Stimulated activated naive CD4-positive, alpha-beta T cell (primary cell): ENCODE measurements at places on chromosomes 1 and 21.

- DNase-seq: no peak
Observed at GRCh38 chr1:115041654-115042053, 12.0 kb downstream of the TSHB start.

- peak; percentile 62 for DNase-seq
Observed at GRCh38 chr1:145960468-145961108, 2.8 kb upstream of the LIX1L start.

DNA sequence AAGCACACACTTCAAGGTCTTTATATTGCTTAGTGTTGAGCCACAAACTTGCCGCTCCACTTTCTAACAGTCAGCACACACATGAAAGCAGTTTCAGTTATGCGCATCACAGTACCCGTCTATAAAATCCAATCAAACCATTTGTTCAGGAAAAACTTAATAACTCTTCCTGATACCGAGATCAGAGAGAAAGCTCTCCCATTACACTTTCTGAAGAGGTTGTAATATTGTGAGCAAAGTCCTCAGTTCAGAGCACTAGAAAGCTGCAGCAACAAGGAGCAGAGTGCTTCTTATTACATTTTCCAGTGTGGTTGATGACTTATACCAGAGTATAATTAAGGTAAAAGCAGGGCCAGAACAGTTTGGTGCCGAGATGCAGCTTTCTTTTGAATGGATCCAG lies 102.8 kb upstream of the F3 start:
- no peak for DNase-seq

DNA sequence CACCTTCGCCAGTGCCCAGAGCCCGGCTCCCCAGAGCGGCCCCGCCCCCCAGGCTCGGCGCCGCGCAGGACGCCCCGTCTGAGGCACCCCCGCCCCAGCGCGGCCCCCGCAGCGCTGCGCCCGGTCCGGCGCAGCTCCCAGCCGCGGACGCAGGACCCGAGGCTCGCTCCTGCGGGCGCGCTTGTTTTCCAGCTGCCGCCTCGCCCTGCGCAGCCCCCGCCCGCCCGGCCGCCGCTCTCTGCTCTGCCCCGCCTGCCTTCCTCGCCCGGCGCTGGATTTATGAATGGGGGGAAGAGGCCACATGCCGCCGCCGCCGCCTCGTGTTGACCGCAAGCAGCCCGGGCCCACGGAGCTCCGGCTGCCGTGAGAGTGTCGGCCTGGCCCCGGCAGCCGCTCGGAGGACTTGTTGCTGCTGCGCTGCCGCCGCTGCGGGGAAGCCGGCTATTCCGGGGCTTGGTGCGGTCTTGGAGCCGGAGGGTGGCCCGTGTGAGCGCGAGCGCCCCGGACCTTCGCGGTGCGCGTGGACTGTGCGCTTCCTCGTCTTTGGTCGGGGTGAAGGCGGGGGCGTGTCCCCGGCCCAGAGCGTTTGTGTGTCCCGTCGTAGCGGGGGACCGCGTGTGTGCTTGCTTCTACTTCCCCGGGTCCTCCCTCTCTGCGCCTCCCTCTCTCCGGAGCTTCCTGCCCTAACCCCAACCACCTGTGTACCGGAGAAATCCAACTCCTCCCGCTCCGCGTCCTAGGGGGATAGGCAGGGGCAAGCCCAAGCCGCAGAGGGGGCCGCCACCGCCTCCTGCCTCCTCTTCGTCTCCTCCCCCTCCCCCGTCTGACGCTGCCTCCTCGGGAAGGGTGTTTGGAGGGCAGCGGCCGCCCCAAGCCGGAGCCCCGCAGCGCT lies 736 bp downstream of the KCNC4 start:
- peak; percentile 49 for DNase-seq

DNA sequence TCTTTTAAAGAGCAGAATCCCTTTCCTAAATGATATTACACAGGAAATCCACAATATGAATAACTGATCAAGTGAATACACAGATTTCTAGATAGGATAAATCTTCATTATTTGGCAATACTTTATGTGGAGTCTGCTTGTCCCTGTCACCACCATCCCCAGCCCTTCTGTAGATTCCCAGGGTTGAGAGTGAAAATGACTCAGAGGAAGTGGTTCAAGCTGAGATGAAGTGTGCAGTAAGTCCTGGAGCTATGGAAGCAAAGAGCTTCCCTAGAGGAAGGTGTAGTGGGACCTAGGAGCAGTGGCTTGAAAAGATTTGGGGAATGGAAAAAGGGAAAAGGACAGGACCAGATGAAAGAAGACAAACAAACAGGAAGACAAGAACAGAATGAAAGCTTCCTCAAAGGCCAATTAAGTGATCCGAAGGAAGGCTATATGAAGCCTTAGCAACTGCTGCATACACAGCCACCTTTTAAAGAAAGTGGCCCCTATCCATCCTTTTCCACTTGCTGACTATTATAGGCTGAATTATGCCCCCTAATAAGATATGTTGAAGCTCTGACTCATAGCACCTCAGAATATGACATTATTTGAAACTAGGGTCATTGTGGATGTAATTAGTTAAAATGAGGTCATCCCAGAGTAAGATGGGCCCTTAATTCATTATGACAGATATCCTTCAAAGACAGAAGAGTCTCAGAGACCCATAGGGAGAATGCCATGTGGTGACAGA lies 96.5 kb upstream of the CAMK1G start:
- no peak for DNase-seq

- DNase-seq: no peak
Observed at GRCh38 chr1:200866521-200866920, 6.3 kb upstream of the GPR25 start.

DNA sequence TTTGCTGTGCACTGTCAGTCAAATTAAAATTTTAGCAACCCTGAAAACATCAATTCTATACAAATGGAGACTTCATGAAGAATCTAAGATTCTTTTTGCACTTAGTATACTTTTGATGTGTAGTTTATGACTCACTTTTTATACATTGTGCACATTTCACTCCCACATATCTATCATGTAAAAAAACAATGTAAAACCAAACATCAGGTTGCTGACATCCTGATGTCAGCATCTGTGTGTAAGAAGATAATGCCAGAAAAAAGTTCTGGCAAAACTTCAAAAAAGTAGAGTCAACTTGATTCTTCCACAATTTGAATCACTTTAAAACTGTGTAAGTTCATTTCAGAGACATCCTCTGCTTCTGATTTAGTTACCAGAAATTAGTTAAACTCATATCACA lies 115.7 kb downstream of the CENPF start:
- DNase-seq: no peak

DNA sequence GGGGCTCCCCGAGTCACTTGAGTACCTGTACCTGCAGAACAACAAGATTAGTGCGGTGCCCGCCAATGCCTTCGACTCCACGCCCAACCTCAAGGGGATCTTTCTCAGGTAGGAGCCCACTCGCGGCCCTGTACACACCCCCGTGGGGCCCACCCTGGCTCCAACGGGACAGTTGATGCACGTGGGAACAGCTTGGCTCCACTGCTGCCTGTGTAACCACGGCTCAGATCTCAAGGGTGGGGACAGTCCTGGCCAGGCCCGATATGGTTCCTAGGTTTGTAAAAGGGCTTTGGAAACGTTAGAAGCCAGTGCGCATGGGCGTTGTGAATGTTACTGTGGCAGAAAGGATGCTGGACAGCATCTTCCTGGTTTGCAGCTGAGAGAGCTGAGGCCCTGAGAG lies 18.8 kb downstream of the PODN start:
- no peak for DNase-seq

DNA sequence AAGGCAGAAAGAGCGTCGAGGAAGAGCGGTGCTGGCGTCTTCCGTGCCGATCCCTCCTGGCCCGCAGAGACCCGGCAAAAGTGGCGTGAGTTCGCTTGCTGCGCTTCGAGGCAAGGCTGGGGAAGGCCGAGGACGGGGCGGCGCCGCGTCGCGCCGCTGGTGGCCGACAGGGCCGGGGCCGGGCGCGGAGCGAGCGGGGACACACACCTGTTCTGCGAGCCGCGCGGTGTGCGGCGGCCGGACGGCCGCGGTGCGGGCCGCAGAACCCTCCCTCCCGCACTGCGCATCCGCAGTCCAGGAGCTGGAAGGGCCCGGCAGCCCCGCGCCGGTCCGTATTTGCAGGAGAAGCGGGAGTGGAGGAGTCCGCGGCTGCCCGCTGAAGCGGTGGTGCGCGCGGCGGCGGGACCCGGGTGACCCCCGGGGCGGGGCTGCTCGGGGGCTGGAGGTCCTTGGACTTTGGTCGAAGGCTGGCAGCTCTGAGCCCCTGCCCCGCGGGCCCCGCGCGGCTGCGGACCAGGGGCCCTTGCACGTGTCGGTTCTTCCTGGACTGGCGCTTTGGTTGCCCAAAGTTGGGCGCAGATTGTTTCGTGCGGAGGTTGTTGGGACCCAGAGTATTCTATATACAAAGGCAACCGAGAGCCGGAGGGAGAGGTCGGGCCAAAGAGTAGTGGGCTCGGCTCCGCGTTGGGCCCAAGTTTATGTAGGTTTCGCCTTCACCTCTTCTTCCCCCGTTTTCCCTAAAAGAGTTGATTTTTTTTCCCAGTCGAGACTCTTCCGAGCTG lies 2.6 kb downstream of the RNF220 start:
- DNase-seq: no peak

GRCh38 chr1:38788341-38789336 lies 70.9 kb downstream of the RRAGC start:
- DNase-seq: no peak

DNA sequence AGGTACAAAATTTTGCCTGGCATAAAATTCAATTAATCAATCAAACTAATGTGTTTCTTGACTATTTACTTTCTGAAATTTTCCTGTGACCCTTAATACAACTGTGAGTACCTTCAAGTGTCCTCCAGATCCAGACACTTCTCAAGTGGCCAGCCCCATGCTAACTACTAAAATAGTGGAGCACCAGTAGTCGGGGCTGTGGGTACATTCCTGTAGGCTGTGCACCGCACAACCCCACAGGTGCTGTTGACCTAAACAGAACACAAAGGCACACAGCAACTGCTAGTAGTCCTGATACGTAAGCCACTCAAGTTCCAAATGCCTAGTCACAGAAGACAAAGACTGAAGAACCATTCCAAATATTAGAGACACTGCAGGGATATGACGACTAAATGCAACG lies 36.6 kb downstream of the TMEM50B start:
- no peak for DNase-seq

GRCh38 chr21:14876524-14876840 lies 188.3 kb downstream of the NRIP1 start:
- DNase-seq: no peak

- DNase-seq: no peak
Observed at GRCh38 chr1:219697682-219698081, 84.8 kb upstream of the ZC3H11B start.

DNA sequence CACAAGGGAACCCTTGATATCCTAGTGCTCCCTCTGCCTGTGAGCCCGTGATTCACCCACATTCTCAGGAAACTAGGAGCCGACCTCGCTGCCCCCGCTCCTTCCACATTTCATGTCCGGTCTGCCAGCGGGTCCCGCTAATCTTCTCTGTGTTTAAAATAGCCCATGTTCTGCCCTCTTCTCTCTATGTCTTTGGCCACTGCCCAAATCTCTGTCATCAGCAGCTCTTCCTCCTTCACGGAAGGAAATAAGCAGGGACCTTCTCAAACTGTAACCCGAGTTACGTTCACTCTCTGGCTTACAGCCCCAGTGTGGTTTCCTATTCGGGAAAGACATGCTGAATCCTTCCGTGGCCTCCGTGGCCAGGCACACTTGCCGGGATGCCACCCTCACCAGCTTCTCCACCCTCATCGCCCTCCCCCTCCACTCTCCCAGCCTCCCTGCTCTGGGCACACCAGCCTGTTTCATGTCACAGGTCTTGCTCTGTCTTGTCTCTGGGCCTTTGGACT lies 21.1 kb upstream of the UBXN10 start:
- no peak for DNase-seq
